Thoracic aorta (tissue), 2 donors: ENCODE measurements at places on chromosomes 16 and 17. TPM values are rescaled to one million over a fixed set of nuclear protein-coding genes. Genes with fewer than 3 reads are reported as not detected.

DNA sequence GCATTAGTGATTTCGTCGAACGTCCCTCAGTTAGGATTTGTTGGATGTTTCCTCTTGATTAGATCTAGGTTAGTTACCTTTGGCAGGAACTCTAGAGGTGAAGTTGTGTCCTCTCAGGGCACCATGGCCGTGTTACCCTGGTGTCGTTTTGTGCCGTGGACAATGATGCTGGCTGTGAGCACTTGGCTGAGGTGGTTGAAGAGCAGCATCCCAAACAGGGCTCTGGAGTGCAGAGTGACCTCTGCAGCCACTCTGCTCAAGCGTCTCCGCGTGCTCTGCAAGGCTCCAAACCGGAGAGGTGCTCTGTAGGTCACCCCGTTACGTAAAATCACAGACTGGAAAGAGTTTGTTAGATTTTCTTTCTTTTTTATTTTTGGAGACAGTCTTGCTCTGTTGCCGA lies 33.0 kb downstream of the FOXK2 start:
- no peak for DNase-seq

The CNP gene
- total RNA-seq, result 32.4 TPM

The SKAP1 gene
- 2.6 TPM for total RNA-seq

GRCh38 chr17:8975091-8975725 lies 9.7 kb upstream of the PIK3R5 start:
- no peak for DNase-seq

DNA sequence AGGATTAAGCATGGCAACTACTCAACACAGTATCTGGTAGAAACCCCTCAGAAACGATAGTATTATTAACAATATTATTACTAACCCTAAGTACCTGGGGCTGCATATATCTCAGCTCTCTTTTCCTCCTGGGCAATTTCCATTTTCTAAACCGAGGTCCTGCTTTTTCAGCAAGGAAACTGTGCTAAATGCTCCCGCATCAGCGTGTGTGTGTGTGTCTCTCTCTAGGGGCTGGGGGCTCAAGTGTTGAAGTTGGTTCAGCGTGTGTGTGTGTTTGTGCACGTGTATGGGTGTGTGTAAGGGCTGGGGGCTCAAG lies 169.3 kb upstream of the MAF start:
- DNase-seq, result no peak

- no peak for DNase-seq
Observed at GRCh38 chr17:29571486-29571882, 3.0 kb downstream of the TP53I13 start.

DNA sequence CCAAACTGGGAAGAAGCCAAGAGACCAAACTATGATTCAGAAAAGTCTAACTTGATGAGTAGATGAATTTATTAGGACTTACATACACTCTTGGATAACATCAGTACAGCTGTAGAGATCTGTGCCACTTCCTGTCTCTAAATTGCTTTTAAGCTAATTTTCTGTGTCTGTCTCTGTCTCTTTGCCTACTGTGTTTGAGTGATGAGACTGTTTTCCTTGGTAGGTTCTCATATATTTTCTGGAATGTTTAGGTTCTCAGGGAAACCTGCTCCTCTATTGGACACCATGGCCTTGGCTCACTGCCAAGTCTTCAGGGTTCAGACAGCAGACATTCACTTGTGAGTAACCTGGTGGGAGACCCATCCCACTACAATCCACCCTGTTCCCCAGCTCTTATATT lies 103.5 kb upstream of the KIF2B start:
- no peak for DNase-seq

The HSD11B2 gene
- total RNA-seq, result not detected

DNA sequence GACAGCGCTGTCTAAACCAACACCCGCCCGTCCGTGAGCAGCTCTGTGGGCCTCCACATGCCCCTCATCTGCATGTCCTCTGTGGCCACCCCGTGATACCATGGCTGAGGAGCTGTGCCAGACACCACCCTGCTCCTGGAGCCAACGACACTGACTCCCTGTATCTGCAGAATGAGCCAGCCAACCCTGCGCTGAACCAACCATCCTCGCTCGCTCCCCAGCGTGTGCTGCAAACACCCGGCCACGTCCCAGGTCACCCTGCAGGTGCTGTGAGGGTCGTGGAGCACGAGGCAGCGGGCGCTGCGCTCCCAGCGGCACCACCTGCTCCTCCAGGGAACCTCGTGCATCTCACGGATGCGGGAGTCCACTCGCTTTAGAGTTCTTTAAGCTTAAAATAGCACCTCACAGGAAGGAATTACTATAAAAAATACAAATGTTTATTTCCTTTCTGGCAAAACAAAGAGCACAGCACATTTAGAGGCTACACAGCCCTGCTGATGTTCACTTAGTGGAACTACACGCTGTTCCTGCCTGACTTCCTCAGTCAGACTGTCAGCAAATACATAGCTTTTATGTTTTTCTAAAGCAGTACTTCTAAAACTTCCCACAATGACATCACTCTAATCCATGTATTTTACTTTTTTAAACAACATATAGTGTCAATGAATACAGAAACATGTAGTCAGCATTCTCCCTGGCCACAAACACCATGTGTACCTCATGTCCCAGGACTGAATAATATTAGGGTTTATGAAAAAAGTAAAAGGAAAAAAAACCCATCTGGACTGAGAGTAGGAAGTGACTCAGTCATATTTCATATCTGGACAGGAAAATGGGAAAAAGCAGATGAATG lies 43.5 kb downstream of the MAP1LC3B start:
- no peak for DNase-seq

The GPRC5B gene
- total RNA-seq, result 16.1 TPM

DNA sequence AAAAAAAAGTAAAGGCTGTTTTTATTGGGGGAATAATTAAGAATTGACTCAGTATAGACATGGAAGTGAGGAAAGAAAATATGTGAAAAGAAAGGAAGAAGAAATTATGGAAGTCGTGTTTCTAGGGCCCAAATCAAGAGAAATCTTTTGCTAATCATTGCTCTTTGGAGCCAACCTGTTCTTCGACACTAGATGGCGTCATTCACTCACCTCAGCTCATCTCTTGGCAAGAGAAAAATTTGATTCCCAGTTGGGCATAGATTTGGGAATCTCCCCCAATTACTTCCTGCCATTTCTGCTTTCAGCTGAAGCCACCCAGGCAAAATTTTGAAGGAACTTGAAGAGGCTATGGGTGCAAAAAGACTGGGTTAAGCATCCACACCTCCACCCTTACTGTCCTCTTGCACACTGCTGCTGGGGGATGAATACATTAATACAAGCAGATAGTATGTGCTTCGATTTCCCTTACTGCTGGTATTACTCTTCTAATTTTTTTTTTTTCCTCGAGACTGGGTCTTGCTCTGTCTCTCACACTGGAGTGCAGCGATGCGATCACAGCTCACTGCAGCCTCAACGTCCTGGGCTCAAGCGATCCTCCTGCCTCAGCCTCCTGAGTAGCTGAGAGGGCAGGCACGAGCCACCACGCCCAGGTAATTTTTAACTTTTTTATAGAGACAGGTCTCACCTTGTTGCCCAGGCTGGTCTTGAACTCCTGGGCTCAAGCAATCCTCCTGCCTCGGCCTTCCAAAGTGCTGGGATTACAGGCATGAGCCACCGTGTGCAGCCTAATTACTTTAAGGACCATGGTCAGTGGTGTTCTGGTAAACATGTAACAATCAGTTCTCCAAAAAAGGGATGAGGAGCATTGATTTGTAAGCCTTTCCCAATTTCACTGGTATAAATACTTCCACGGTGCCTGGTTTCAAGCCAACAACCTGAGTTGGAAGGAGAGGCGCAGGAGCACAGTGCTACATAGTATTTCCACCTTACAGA lies 13.5 kb downstream of the PSMD7 start:
- no peak for DNase-seq

DNA sequence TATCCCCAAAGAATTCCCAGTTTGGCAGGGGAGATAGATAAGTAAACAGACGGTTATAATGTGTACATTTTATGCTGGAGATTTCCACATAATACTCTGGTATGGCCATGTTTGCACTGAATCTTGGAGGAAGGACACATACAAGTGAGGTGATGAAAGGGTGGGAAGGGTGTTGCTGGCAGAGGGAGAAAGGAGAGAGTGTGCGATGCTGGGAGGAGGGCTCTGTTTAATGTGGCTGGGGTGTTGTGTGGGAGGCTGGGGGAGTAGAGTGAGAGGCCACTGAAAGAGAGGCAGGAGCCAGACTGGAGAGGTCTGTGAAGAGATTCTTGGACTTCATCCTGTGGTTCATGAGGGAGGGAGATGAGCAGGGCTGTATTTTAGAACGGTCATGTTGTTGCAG lies 87.6 kb downstream of the SPACA3 start:
- no peak for DNase-seq

The FBXW10 gene
- not detected for total RNA-seq

- no peak for DNase-seq
Observed at GRCh38 chr17:13792314-13792713, 190.6 kb upstream of the HS3ST3A1 start.

GRCh38 chr16:4166821-4167220 lies 50.6 kb upstream of the ADCY9 start:
- no peak for DNase-seq

DNA sequence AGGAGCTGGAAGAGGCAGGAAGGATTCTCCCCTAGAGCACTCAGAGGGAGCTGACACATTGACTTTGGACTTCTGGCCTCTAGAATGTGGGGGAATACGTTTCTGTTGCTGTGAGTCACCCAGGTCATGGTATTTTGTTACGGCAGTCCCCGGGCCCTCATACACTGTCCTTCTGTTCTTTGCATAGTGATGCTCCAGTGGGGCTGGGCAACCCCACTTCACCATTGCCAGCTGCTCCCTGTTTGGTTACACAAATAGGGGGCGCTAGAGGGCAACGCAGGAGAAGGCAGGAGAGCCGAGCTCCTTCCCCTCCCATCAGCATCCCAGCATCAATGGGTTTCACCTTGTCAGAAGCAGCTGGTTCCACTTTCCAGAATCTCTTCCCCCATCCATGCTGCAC lies 257.7 kb upstream of the FOXF1 start:
- no peak for DNase-seq

DNA sequence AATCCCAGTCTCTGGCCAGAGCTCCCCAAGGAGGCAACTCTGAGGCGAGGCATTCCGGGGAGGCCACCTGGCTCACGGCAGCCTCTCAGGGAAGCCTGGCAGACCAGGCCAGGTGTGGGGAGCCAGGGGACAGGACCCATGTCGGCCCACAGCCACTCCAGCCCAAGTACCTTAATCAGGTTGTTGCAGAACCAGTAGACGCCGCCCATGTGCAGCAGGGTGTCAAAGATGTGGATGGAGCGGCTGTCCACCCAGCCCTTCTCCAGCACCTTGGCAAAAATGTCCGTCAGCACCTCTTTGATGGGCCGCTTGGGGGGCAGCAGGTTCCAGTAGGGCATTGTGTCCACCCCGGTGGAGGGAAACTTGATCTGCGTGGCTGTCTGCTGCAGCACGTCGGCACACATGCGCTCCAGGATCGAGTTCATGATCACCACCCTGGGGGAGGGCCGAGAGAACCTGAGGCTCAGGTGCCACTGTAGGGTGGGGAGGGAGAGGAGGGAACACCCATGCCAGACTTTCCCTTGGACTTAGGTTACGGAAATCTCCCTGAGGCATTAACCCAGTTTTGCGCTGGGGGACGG lies 7.8 kb downstream of the CSF3 start:
- no peak for DNase-seq

GRCh38 chr17:82110298-82110697 lies 12.3 kb upstream of the FASN start:
- no peak for DNase-seq

The TBX21 gene
- total RNA-seq, result not detected

The SMTNL2 gene
- 2.8 TPM for total RNA-seq

- DNase-seq, result no peak
Observed at GRCh38 chr17:79738643-79739042, 7.9 kb downstream of the ENPP7 start.

DNA sequence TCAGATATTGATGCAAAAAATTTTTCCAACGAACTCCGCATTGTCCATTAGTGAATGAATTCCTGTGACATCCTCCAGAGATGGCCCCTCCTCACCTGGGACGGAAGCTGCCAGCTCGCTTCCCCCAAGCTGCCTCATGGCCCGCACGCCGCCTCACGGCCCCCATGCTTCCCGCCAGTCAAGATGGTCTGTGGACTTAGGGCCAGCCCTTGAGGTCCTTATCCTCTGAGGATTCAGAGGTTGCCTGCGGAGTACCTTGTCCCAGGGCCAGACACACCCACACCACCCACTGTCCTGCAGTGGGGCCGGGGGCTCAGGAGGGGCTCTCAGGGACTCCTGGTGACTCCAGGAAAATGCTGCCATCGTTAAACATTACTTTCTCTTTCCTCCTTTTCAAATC lies 73.6 kb downstream of the SEC14L1 start:
- DNase-seq, result no peak

The MFSD6L gene
- not detected for total RNA-seq

The ATP6V0D1 gene
- total RNA-seq, result 68.6 TPM

GRCh38 chr17:143785-144281 lies 6.5 kb downstream of the SCGB1C2 start:
- DNase-seq, result no peak

The CPPED1 gene
- total RNA-seq, result 38.4 TPM

DNA sequence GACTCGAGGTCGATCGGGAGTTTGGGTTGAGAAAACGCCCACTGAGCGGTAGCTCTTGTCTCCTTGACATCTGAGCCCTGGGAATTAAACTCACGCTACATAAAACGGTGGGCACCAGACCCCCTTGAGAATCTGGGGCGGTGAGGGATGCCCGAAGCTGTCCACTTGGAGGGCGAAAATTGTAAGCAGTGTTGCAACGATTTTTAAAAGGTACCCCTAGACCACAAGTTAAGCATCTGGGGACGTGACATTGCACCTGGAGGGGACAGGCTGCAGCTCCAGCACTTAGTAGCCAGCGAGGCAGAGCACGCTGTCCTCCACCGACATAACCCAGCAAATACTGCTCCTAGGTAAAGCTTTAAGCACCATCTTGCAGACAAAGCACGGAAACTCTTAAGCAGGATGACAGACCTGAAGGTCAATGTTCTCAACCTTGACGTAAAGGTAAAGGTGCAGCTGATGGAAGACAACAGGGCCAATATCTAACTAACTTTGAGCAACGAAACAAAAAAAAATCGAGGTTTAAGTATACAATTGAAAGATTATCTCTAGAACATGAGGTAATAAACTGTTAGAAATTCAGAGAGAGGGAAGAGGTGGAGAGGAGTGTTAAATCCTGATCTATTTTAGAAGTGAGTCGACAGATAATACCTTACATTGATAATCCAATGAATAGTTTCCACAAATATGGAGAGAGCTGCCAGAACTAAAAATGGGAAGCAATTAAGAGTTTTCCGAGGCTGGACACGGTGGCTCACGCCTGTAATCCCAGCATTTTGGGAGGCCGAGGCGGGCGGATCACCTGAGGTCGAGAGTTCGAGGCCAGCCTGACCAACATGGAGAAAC lies 921 bp upstream of the CDR2 start:
- DNase-seq, result no peak

The ZNF385C gene
- total RNA-seq, result not detected

GRCh38 chr17:8965394-8966168 lies at the start of gene PIK3R5:
PIK3R5 (minus strand) TSS chr17:8965707; CDS start chr17:8911494, 54,213 bp downstream.
- no peak for DNase-seq

- no peak for DNase-seq
Observed at GRCh38 chr17:73650140-73650539, 5.9 kb upstream of the SDK2 start.

The NPIPA3 gene
- total RNA-seq, result 12.8 TPM

DNA sequence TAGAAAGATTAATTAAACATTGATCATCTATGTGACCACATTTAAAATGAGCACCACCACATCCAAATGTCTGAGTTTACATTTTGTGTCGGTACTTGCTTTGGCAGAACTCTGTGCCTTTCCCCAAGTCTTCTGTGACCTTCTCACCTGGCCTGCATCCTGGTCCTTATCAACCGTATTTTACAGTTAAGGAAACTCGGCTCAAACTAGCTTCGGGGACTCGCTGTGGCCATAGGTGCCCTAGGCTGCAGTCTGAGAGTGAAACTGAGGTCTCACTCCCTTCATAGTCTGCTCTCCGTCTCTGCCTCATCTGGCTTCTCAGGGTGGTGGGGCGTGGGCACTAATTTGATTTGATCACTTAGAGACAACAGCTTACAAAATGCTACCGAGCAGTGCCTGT lies 555.5 kb downstream of the WWOX start:
- DNase-seq, result no peak
